ENCODE measurements at places on chromosomes 3 and 15.

- no peak for DNase-seq
These were observed 117.5 kb downstream of the APBA2 start for GRCh38 chr15:29003191-29003839.

- DNase-seq, result no peak
These were observed 270.5 kb upstream of the P2RY1 start for GRCh38 chr3:152564459-152564858.

GRCh38 chr3:47227678-47228077 is 54.9 kb downstream of the KIF9 start:
- no peak for DNase-seq

DNA sequence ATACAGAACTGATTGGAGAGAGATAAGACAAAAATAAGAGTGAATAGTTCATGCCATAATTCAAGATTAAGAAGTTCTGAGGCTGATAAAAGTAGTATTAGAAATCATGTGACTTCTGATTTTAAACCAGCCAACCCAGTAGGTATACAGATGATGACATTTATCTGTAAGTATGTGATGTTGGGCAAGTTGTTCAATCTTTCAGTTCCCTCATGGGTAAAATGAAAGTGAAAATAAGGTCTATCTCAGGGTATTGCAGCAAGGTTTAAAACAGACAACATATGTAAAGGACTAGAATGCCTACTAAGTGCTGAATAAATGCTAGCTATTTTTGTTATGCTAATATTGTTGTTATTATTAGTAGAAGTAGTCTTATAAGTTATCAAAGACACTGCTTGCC is 1055.7 kb downstream of the NAALADL2 start:
- DNase-seq, result no peak

DNA sequence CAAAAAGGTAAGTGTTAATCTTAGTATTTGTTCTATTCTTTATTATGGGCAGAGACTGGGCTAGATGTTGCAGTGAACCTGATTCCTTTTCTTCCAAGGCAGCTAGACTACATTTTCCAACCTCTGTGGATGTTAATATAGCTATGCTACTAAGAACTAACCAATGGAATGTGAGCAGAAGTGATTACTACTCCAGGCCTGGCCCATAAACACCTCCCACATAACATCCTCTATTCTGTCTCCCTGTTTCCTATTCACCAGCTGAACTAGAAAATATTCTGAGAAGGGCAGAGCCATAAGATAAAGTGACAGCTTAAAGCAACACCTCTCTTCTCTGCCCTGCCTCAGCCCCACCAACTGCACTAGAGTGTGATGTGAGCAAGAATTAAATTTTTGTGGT is 29.4 kb downstream of the CD200R1L start:
- DNase-seq, result no peak

DNA sequence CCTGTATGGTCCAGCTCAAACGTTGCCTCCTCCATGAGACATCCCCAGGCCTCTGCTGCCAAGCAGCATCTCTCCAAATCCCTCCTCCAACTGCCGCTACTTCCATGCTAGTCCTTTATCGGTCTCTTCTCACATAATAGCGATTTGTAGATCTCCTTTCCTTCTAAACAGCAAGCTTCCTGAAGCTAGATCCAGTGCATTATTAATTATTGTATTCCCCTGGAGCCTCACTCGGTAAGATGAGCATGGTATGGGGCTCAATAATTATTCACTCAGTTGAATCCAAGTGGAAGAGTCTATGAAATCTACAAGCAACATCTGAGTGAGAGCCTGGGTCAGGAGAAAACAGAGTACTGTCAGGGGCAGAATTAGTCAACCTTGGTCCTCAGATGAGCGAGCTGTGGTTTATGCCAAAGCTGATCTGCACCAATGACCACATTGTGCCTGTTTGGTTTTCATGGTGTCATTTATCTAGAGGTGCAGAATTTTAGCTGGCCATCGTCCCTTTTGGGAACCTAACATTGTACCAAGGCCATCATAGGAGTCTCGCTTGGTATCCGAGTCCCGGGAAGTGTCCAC is 93.8 kb upstream of the UBE2E1 start:
- DNase-seq, result no peak

DNA sequence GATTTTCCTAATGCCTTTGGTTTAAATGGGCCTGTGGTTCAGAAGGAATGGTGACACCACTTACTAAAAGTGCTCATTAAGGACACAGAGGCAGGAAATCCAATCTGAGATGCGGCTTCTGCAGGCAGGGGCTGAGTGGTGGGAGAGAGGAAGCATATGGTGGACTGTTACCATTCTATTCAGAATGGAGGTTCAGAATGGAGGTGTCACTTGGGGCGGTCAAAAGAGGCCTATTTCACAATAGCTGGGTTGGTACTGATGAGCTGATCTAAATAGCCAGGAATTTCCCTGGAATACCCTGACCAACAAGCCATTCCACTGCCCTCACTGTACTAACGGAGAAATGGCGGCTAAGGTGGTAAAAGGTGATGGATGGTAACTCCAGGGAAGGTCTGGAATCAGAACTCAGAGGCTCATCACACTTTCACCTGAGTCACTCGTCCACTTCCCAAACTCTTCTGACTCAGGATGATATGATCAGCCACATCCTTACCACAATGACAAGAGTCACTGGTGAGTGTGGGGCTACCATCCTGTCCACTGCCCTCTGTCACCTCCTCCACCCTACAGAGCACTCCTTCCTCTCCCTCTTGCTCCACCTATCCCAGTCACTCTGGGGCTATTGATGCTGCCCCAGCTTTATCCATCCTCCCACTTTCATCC is 15.7 kb downstream of the RFT1 start:
- no peak for DNase-seq

DNA sequence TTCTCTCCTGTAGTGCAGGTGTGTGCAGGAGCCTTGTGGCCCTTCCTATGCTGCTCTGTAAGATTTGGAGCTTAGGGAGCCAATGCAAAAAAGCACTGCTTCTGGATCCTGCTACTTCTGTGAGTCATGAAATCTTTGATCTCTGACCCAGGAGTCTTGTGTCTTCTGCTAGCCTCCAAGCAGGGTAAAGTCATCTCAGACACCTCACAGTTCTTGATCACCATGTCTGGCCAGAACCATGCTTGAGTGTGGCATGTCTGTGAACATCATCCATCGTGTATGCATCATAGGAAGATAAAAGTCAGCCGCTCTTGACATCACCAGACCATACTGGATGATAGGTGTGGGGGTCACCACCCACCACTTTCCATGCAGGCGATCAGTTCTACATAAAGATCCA is 247.8 kb downstream of the RPLP1 start:
- no peak for DNase-seq

DNA sequence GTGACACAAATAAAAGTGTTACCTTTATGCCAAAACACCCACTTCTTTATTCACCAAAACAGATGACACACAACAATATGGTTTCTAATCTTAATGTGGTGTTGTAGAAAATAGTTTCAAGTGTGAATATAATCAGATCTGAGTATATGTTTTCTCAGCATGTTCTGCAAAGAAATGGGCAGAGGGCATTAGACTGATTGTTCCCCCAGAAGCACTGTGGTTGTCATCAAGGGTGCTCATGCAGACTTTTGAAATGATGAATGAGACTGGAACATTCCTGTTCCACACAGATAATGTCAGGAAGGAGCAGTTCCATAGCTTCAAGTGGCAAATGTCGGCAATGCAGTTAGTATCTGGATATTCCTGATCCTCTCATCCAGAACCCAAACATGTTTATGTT is 37.5 kb downstream of the GPR176 start:
- no peak for DNase-seq

- no peak for DNase-seq
These were observed 22.5 kb downstream of the CNTN3 start for GRCh38 chr3:74591946-74592345.

- DNase-seq, result no peak
These were observed 38.9 kb downstream of the C3orf85 start for GRCh38 chr3:109175411-109175810.

GRCh38 chr3:85254738-85255137 is 295.9 kb downstream of the CADM2 start:
- no peak for DNase-seq

GRCh38 chr3:115512565-115513415 is 110.5 kb upstream of the GAP43 start:
- DNase-seq, result peak; percentile 71

DNA sequence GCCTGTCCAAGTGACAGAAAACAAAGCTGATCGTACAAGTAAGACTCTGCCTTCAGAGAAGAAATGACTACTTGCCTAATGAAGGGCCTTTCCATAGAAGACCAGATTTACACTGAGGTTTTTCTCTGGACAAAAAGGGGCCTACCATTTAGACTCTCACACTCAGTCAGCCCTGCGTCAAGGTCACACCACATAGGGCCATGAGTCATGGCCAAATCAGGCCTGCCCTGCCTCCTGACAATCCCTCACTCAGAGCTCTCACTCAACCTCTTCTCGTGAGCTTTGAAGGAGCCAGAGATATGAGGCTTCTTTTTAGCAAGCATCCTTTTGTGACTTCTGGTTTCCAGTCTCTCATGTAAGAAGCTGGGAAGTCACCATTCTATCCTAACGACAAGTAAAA is 68.1 kb upstream of the NMNAT3 start:
- peak; percentile 35 for DNase-seq

DNA sequence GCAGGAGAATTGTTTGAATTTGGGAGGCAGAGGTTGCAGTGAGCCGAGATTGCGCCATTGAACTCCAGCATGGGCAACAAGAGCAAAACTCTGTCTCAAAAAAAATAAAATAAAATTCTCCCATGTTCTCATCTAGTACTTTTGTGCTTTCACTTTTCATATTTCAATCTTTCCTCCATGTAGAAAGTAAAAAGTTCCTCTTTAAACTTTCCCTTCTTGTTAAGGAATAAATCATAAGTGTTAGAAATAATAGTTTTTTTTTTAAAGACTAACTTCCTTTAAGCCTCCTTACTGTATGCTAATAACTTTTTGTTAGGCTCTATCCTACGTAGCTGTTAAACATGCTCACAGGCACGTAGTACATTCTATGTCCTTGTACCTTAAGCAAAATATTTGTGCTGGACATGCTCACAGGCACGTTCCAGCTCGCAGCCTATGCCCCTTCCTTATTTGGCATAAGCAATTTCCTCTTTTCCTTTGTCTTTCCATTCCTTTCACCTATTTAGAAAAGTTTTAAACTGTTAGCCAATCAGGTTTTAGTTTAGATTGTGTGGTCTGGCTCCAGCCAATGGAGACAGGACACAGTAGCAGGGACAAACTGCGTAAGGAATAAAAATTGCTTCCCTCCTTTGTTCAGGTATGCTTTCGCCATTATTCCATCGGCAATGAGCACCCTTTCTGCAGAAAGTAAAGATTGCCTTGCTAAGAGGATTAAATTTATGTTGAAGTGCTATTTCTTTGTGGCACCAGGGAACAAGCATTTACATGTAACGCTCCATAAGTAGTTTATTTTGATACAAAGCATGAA is 38.9 kb upstream of the PIK3CB start:
- DNase-seq, result no peak

- no peak for DNase-seq
These were observed 90.4 kb downstream of the WWTR1 start for GRCh38 chr3:149567381-149567780.

GRCh38 chr3:124730129-124730940 is at the start of gene UMPS:
Gene UMPS, plus strand, starts transcription at chr3:124730452. Its CDS starts 20 bp downstream, at chr3:124730472.
- peak; percentile 94 for DNase-seq

DNA sequence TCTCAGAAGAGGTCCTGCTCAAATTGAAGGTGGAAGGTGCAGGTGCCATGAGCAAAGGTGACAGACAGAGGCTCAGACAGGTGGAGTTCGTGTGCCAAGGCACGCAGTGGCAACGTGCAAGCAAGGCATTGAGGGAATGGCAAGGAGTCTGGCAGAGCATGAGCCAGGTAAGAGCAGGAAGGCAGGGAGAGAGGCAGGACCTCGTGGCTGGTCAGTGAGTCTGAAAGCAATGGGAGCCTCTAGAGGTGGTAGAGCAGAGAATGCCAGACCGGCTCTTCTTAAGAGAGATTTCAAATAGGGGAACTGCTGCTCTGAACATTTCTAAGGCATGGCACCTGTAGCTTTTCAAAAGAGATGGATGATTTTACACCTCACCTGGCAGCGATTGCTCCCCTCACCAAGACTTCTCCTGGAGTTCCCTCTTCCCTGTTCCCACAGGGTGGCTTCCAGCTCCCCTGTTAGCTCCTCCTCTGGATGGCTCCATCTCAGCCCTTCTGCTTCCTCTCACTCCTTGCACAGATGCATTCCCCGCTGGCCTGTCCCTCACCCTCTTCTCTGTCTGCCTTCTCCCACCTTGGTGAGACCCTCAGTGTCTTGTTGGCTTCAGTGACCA is 2.7 kb downstream of the MYO5C start:
- DNase-seq, result no peak

- no peak for DNase-seq
These were observed 67.0 kb upstream of the SEC61A1 start for GRCh38 chr3:127985216-127985615.

DNA sequence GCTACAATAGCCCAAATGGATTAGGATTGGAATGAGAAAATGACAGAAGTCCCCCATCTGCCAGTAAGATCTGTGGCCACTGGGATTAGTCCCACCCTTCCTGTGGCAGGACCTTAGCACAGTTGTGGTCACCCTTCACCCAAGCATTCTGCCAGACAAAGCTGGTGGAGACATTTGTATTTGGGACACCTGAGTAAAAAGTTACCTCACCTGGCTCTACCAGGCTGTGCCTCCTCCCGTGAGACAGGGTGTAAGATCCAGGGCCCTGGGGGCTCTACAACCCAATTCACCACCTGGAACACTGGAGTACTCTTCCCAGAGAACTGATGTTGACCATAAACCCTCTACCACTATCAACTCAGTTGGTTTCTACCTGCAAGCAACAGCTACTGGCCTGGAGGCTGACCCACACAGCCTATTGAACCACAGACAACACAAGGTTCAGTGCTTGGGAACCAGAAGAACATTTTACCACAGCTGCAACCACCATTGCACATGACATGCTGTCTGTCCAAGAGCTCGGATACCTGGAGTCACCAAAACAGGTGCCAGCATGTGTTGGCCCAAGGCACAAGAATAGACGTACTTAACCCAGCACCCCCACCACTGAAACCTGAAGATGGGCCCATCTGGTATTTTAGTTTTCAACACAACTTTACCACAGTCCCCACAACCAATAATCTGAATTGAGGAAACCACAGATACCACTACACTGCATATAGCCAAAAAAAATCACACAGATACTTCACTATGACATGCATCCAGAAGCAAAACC is 1686.7 kb downstream of the SI start:
- no peak for DNase-seq

- DNase-seq, result no peak
These were observed 67.7 kb upstream of the NR2F2 start for GRCh38 chr15:96262549-96263489.

DNA sequence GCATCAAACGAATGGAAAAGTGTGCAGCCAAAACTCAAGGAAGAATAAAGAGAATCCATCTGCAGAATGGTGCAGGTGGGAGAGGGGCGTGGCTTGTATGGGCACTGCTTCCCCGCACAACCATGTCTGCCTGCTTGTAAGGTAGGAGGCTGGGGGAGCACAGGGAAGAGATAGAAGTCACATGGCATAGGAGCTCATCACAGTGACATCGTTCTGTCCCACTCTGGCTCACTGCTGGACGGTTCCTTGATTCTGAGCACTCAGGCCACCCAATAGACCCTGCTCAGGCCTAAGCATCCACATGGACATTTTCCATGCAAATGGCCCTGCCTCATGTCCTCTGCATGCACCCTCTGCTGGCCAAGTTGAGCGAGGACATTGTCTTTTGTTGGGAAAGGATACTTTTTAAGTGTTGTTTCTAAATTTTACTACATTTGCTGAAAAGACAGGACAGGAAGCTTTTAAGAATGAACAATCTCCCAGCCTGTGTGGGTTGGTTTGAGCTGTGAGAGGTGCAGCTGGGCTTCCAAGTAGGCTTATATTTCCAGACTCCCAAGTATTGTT is 3.1 kb downstream of the MYLK start:
- DNase-seq, result peak; percentile 44

GRCh38 chr15:89785774-89786140 is 9.6 kb downstream of the MESP2 start:
- DNase-seq, result no peak

GRCh38 chr3:46693038-46693891 is at the start of gene ALS2CL:
Gene ALS2CL, minus strand, starts transcription at chr3:46693679. Its CDS starts 4,239 bp downstream, at chr3:46689440.
- DNase-seq, result peak; percentile 30
